ENCODE measurements at places on chromosomes 3 and 15.
A peak's percentile ranks its signal among the peaks of the same experiment; 100 is the strongest.

DNA sequence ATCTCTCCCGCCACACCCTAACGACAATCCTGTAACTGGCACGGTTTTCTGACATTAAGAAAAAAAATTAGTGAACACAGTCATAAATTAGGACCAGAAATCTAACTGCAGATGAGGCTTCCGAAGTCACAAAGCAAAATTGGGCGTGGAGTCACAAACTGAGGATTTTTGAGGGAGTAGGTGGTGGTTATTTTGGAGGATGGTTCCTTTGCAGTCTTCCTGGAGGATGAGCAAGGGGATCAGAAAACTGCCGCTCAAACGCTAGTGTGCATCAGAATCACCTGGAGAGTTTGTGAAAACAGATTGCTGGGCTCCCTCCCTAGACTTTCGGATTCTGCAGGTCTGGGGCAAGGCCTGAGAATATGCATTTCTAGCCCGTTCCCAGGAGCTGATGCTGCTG, 334.8 kb downstream of the RORA start:
- DNase-seq, result no peak

DNA sequence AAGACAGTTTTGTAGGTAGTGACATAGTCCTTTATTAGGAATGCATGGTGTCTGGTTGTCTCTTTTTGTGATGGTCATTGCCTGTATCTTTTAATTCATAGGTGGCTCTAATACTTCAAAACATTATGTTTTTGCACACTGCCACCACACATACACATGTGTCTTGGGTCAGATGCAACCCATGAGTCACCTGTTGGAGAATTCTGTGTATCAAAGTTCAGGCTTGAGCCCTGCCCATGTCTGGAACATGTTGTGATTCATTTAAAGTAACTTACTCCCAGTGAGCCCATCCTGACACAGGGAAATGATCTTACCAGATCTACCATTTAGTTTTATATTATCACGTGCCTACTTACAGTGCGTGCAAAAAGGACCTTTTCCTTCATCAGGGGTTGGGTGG, 142.7 kb downstream of the GHSR start:
- DNase-seq, result no peak

DNA sequence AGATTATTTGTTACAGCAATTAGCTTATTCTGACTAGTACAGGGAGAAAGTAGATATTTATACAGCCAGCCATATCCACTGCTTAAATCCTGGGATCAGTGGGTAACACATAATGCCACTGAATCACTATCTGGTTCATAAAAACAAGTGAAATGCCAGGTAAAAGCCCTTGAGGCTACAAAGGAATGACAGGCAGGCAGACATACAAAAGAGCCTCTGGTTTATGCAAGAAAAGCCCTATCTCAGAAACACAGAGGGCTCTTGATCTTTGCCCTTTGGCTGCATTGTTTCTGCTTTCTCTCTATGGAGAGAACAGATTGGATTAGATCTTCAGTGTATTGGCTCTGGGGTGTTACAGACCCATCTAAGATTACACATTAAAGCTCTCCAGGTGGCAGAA, 115.4 kb upstream of the GADL1 start:
- DNase-seq, result no peak

DNA sequence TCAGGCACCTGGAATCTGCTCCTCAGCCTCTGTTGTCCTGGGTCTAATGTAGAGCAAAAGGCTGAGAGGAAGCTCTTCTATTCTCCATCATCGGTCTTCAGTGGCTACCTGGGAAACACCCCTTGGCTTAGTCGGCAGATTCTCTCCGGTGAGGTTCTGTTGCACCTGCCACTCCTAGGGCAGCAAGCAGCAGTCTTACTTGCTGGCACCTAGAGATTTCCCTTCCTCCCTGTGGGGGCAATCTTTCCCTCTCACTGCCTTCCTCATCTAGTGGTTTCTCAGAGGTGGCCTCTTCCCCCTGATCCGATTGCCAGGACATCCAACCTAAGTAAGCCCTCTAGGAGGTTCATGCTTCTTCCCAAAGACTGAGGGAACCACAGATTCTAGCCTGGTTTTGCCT, 60.8 kb downstream of the PLS1 start:
- DNase-seq, result no peak

- DNase-seq, result no peak
These were observed 103.6 kb upstream of the NEO1 start for GRCh38 chr15:72948662-72949061.

- no peak for DNase-seq
These were observed 116.2 kb upstream of the NECTIN3 start for GRCh38 chr3:110955301-110955880.

GRCh38 chr15:90683876-90684275, 33.3 kb upstream of the BLM start:
- no peak for DNase-seq

- no peak for DNase-seq
These were observed 60.8 kb downstream of the ADAMTS9 start for GRCh38 chr3:64627042-64627441.

DNA sequence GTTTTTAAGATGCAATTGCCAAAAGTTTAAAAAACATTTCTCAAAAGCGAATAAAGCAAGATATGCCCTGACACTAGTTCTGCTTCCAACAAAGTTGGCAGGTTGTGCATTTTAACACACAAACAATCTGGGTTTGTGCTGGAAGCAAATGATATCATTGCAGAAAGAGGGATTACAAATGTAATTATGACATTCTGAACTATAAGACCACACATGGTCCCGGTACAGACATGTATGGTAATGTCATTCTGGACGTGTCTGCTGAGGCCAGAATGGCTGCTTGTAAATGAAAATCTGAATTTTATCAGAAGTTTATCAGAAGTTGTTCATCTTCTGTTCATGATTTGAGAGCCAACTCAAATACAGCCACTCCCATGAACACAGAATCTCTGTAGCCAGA, 10.7 kb downstream of the TMC3 start:
- no peak for DNase-seq

DNA sequence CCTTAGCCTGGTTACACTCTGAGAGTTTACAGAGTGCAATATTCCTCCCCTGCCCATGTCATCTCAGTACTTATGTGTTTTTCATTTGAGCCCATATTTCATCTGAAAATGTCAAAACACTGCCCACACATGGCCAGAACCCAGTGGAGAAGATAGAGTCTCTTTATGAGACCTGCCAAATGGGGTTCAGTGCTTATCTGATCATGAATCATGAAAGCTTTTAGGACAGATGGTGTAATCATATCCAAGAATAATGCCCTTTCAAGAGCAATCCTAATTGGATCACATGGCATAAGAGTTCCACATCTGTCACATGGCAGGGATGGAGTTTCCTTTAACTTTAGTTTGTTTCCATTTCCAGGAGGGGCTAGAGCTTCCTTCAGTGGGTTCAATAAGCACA, 77.2 kb upstream of the AGBL1 start:
- no peak for DNase-seq

- no peak for DNase-seq
These were observed 4.6 kb upstream of the HACD3 start for GRCh38 chr15:65525622-65526021.

DNA sequence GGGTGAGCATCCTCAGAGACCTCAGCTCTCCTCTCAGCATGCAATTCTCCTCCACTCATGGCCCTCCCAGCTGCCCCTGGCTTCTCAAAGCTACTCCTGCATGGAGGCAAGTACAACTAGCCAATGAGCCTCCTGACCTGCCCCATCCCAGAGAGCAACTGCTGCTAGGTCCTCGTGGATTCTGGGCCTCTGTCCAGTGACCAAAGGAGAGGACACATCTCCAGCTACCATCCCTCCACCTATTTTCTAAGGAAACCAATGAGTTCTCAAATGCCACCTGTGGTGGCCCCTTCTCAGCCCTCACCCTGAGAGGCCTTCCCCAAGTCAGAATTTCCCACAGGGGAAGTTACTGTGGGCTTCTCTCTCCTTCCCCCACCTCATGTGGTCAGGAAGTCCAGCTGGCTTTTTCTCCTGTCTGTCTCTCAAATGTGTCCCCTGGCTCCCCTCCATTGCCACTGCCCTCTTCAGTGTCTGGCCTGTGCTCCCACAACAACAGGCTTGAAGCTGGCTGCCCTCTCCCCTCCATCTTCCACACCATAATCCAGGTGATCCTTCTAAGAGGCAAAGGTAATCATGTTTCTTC, 43.0 kb downstream of the LIPC start:
- DNase-seq, result no peak

DNA sequence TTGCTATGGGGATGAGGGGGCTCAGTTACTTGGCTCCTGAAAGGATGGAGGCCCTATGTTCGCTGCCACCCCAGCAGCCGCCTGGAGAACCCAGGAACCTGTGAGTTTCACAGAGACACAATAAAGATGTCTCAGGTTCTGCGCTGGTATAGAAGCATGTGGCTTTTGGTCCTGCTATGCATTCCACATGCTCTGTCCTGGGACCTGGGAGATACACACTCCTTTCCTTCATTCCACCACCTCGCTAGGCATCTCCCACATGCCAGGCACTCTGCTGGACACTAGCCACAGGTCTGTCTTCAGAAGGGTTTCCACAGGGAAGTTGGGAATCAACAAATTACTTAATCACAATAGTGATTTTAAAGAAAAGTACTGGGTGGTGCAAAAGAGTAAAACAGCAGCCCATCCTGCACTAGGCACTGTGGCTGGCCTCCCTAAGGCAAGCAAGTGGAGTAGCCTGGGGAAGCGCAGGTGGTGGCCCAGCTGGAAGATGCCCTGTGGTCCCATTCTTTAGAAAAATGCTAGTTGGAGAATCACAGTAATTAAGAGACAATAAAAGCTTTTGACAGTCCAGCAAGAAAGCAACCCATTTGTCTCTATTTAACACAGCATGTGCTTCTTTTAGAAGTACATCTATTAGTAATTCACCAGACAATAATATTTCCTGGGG, 408.9 kb upstream of the WNT5A start:
- DNase-seq, result peak; percentile 47

DNA sequence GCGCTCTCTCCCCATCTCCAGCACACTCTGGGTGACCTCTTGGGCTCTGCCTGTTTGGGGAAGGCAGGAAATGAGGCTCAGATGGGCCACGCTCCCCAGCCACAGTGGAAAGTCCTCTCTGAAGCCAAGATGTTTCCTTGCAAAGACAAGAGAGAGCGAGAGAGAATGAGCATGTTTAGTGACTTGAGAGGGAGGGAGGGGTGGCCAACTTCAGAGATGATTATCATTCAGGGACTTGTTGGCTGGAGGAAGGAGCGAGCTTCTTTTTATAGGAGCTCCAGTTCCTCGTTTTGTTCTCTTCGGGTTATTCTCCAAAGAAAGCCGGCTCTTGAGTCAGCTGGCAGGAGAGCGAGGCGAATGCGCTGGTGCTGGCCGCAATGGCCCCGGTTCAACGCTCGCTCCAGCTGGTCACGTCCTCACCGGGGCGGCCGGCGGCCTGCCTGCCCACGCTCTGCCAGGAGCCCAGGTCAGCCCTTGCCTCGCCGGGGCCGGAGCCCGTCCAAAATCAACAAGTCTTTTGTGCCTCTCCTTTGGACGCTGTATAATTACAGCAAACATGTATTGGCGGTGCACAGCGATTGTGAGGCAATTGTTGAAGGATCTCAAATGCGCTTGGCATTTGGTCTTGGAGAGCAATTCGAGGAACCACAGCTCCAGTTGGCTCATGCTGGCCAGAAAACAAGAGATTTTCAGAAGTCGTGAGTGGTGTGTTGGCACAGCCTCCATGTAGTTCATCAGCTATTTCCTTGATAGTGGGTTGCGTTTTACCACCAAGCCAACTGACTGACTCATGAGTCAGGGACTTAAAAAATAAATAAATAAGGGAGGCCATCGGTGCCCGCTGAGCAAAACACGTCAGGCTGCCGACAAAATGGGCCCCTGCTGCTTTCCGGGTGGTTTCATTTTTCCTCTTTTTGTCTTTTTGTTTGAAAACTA, 288.6 kb downstream of the UACA start:
- no peak for DNase-seq

- DNase-seq, result no peak
These were observed 27.0 kb downstream of the CTSH start for GRCh38 chr15:78917888-78918287.

DNA sequence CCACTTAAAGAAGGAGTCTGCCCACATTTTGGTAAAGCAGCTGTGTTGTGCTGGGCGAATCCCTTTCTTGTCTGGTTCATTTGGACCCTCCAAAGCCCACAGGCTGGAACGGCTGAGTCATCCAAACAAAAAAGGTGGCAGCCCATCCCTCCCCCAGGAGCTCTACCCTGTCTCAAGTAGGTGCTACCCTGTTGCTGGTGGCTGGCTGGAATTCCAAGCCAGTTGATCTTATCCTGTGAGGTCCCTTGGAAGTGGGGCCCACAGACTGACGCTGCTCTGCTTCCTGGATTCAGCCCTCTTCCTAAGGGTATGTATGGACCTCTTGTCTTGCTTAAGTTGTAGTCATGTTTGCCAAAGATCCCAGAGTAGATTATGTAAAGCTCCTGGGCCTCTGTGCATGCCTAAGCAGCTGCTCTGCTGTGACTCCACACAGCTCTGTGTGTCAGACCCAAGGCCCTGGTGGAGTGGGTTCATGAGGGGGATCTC, 44.5 kb downstream of the CCR1 start:
- no peak for DNase-seq

- DNase-seq, result no peak
These were observed 35.5 kb downstream of the NFKBIZ start for GRCh38 chr3:101884776-101885175.

- DNase-seq, result no peak
These were observed 9.2 kb downstream of the RAB8B start for GRCh38 chr15:63198371-63199250.

GRCh38 chr3:5001135-5001534, 21.9 kb downstream of the BHLHE40 start:
- DNase-seq, result no peak

GRCh38 chr3:45097296-45097883, 48.8 kb downstream of the CDCP1 start:
- no peak for DNase-seq

GRCh38 chr3:52046186-52046901, 10.0 kb downstream of the DUSP7 start:
- DNase-seq, result no peak

GRCh38 chr3:186790261-186790981, 7.0 kb downstream of the EIF4A2 start:
- DNase-seq, result no peak

DNA sequence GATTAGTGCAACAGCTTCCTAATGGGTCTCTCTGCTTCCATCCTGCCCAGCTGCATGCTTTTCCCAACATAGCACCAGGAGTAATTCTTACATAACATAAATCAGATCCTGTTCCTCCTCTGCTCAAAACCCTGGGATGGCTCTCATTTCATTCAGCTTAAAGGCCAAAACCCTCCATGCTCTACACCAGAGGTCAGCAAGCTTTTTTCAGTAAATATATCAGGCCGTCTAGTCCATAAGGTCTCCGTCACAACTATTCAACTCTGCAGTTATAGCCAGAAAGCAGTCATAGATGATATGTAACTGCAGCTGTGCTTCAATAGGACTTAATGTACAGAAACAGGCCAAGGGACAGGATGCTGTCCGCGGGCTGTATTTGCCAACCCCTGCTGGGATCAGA, 202.8 kb upstream of the UBE2E2 start:
- no peak for DNase-seq

- no peak for DNase-seq
These were observed 6.4 kb downstream of the CFAP92 start for GRCh38 chr3:128987302-128988100.

Data from NCI-H1930 (cell line).